ENCODE measurements at places on chromosomes 3 and 15.

DNA sequence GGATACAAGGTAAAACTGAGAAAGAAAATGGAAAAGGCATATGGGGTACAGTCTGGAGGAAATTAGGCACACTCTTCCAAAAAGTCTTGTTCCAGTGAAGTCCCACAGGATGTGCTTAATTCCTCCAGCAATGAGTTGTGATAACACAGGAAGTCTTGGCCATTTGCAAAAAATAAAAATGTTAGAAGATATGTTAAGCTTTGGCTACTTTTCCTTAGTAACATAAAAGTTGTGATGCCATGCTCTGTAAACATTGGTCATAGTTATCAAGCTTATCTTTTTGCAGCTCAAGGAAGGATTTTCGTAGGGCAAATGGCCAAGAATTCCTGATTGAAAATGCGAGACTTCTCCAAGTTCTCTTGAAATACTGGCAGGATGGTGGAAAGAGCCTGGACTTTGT, 26.4 kb downstream of the LNP1 start:
- DNase-seq: no peak

DNA sequence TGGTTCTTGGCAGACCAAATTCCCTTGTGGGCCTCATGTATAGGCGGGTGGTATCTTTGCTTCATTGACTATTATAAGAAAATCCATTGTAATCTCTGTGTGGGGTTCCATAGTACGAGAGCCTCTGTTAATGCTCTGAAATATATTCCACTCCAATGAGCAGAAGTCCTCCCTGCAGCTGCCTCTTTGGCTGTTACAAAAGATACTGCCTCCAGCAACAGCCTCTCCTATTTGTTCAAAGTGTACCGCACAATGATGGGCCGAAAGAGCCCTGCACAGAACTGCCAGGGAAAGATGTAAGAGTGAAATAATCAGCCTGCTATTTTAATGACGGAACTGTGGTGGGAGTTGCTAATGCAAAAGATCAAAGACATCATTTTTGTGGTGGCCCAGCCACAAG, 48.9 kb downstream of the GRK7 start:
- no peak for DNase-seq

GRCh38 chr3:148955544-148956346, 35.6 kb upstream of the GYG1 start:
- DNase-seq: no peak

GRCh38 chr3:147119346-147119745, 287.0 kb downstream of the ZIC4 start:
- no peak for DNase-seq

- DNase-seq: no peak
Observed at GRCh38 chr3:145698250-145698649, 462.7 kb downstream of the PLOD2 start.

DNA sequence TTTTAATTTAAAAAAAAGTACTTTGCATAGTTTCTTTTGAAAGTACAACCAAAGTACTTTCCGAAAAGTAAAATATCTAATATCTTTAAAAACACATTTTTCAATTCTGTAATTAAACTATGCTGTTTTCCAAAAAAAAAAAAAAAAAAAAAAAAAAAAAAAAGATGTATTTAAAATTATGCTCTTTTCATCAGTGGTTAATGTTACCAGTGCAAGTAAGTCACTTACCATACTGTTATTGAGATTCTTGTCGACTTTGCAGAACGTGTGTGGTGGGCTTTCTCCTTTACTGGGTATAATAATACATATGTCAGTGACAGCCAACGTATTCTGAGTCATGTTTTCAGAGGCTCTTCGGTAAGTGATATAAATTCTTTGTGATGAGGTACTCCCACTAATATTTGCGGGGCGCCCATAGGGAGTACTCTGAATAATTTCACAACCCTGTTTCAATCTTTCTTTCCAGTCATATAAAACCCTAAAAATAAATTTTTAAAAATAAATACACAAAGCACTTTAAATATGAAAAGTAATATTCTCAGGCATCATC, 39.9 kb downstream of the DENND4A start:
- no peak for DNase-seq

DNA sequence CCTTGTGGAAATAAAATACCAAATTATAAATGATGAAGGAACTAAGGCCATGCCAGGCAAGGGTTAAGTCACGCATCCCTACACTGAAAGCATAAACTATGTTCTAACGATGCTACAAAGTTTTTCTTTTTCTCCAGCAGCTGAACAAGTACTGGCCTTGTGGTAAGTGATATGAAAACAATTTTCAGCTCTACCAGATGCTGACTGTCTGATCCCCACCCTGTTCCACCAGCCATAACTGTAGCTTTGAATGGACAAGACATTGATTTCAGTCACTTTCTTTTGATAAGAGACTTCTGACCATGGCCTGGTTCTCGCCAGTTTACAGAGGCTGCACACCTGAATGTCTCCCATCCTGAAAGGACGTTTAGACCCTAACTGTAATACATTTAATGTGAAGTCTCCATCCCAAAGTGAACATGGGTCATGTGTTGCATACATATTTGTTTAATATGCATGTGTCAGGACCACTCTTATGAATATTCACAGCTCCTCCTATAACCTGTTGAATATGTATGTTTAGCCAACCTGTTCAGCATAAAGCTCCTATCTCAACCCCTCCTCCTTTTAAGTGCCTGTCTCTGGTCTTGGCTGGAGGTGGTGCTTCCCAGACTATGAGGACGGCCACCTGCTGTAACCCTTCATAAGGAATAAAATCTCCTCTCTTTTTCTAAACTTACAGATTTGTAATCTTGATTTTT, 33.4 kb downstream of the MASP1 start:
- DNase-seq: no peak

DNA sequence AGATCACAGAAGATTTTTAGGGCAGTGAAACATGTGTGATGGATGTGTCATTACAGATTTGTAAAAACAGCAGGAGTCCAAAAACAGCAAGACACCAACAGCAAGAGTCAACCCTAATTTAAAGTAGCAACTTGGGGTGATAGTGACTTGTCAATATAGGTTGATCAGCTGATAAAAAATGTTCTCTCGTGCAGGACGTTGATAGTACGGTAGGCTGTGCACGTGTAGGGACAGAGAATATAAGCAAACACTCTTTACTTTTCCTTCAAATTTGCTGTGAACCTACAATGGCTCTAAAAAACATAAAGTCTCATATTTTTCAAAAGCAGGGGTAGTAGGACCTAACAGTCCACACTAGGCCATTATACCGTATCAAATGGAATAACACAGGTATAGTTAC, 120.8 kb downstream of the STAG1 start:
- no peak for DNase-seq

DNA sequence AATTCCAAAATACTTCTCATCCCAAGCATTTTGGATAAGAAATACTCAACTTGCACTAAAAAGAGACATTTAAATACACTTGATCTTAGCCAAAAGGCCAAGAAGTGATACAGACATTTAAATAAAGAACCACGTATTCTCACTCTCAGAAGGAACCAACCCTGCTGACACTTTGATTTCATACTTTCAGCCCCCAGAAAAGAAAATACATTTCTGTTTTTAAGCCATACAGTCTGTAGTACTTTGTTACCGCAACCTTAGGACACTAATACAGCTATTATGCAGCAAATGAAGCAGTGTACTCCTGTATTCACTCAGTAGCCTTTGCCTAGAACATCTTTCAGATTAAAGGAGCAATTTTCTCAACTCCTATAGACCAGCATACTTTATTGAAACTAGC, 86.7 kb downstream of the TBC1D5 start:
- no peak for DNase-seq

DNA sequence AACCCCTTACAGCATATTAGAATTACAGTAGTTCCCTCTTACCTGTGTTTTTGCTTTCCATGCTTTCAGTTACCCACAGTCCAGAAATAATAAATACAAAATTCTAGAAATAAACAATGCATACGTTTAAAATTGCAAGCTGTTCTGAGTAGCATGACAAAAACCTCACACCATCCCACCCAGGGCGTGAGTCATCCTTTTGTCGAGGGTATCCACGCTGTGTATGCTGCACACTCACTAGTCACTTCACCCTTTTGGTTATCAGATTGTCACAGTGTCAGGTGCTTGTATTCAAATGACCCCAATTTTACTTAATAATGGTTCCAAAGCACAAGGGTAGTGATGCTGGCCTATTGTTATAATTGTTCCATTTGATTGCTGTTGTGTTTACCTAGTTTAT, 72.5 kb upstream of the P3H2 start:
- no peak for DNase-seq

- no peak for DNase-seq
Observed at GRCh38 chr3:66490984-66491383, 9.8 kb downstream of the LRIG1 start.

DNA sequence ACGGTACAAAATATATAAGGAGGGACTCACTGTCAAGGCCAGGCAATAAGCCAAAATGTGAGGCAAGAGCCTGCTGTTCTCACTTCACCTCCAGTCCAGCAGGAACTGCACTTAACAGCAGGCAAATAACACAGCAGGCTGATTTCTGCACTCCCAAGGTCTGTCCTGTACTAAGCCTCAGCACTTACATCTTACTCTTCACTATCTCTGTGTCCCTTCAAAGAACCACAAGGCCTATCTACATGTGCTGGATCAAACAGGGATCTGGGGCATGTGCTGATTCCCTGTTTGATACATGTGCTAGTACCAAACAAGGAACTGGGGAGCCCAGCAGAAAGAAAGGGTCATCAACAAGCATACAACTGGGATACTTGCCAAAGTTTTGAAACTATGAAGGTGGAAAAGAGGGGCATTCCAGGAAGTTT, 22.2 kb downstream of the UACA start:
- DNase-seq: no peak

Measured in GM18507 (cell line).